Caco-2 (cell line): ENCODE measurements at places on chromosomes 3 and 15. TPM values are rescaled to one million over a fixed set of nuclear protein-coding genes. Genes with fewer than 3 reads are reported as not detected.

AMIGO3 gene
- total RNA-seq = not detected in 2 replicates

GRCh38 chr3:10533737-10534023 is 28.3 kb upstream of the ATP2B2 start:
- DNase-seq = no peak

DNA sequence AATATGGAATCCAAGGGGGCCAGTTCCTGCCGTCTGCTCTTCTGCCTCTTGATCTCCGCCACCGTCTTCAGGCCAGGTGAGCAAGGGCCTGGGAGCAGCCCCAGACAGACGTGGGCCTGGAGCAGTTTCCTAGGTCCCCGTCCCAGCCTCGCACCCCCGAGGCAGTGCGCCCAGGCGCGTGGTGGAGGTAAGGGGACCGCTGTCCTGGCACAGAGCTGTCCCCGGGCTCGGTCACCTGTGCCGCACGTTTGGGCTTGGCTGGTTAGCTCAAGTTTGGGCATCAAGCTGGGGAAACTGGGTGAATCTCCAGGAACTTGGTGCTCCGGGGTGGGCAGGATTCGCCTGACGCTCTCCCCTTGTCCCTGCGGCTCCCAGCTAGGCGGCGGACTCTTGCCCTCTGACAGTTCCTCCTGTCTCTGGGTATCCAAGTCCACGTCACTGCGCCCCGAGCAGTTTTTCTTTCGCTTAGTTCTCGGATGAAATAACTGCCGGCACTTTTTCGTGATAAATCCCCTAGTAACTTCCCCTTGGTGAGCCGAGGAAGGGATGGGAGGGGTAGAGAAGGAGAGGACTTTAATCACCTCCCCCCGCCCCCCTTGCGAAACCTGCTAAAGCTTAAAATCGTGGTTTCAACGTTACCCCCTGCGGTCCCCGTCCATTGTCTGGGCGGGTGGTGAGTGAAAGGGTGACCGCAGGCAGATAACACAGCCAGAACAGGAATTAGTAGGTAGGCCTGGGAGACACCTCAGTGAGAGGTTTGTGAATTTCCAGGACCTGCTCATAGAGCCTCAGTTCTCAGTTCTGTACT is 901 bp downstream of the ALCAM start:
- peak; percentile 36 for DNase-seq

CPEB1 gene
- total RNA-seq = 0.82 and 1.6 TPM in 2 replicates
